Uterus (tissue), 4 donors: ENCODE measurements at places on chromosomes 6 and 20. TPM values are rescaled to one million over a fixed set of nuclear protein-coding genes. Genes with fewer than 3 reads are reported as not detected.

Gene DLK2
- 1.9 TPM for total RNA-seq

Gene SIRPG
- total RNA-seq: not detected

Gene EDN1
- 2.8 TPM for total RNA-seq

Gene CLDN20
- total RNA-seq: not detected

DNA sequence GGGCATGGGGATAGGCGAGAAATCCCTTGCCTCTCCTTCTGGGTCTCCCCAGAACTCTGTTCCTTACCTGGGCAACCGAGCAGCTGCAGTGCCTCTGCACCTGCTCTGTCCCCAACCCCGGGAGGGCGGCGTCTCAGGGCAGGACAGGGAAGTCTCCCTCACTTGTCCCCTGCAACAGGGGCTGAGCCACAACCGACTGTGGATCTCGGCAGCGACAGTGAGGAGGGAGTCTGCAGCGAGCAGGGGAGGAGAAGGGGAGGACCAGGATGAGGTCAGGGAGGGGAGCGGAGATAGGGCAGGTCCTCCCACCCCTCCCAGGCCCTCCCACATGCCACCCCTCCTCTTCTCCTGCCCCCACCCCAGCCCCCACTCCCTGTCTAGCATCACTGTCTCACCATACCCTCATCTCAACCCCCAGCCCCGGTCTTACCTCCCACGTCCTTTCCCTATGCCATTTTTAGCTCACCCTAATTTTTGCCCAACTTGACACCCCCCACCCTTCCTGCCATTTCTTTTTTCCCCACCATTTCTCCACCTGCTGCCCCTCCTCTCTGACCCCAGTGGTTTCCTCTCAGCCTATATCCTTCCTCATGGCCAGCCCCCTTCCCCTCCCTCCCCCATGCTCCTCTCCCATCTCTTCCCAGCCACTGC is at the start of gene TNXB:
Gene TNXB (minus strand): TSS at position 225 of the 651 bp plus-strand sequence. CDS start 11,140 bp downstream, outside the sequence.
- no peaks in the 10 kb centered on the region for H3K27me3 ChIP-seq
- peak; percentile 80 for DNase-seq
- peaks cover 37% of the 10 kb centered on the region for H3K4me1 ChIP-seq
- no peaks in the 10 kb centered on the region for H3K36me3 ChIP-seq

DNA sequence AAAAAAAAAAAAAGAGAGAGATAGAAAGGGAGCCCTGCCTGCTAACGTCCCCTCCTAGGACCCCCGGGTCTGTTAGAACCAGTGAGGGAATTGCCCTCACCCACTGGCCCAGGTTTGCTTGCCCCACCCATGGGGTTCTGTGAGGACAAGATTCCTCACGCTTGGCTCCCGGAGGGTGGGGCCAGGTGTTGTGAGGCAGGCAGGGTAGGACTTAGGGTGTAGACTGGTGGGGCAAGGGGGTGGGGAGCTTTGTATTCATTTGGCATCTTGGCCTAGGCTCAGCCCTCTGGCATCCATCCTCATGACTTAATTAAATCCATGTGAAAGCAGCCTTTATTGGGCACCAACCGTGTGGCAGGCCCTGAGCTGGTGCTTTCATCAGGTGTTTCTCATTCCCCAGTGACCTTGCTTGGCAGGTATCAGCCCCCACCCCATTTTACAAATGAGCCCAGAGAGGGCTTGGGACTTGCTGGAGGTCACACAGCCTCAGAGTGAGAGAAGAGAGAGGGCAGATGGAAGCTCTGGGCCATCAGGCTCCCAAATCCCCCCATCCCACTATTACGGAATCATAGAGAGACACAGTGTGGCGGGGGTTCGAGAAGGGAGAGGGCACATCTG is 19.0 kb downstream of the RAB44 start:
- H3K4me1 ChIP-seq: no peaks in the 10 kb centered on the region
- H3K27me3 ChIP-seq: no peaks in the 10 kb centered on the region
- H3K27ac ChIP-seq: no peak overlapping the region

GRCh38 chr6:158793432-158793831 is 25.7 kb downstream of the EZR start:
- H3K27ac ChIP-seq: no peak overlapping the region
- H3K4me3 ChIP-seq: no peak overlapping the region
- no peaks in the 10 kb centered on the region for H3K4me1 ChIP-seq
- no peaks in the 10 kb centered on the region for H3K36me3 ChIP-seq
- no peaks in the 10 kb centered on the region for H3K27me3 ChIP-seq

GRCh38 chr20:32333988-32334885 is 23.9 kb upstream of the ASXL1 start:
- H3K4me3 ChIP-seq: no peak overlapping the region
- H3K36me3 ChIP-seq: no peaks in the 10 kb centered on the region
- H3K27me3 ChIP-seq: no peaks in the 10 kb centered on the region
- H3K27ac ChIP-seq: peak overlapping the region; percentile 45
- no peaks in the 10 kb centered on the region for H3K4me1 ChIP-seq

GRCh38 chr6:127737009-127737486 is 160.1 kb downstream of the C6orf58 start:
- no peak overlapping the region for H3K4me3 ChIP-seq
- H3K4me1 ChIP-seq: no peaks in the 10 kb centered on the region
- H3K27me3 ChIP-seq: no peaks in the 10 kb centered on the region
- no peaks in the 10 kb centered on the region for H3K36me3 ChIP-seq
- no peak overlapping the region for H3K27ac ChIP-seq

GRCh38 chr6:319177-320131 is 27.2 kb downstream of the DUSP22 start:
- no peak overlapping the region for H3K27ac ChIP-seq
- no peaks in the 10 kb centered on the region for H3K4me1 ChIP-seq

DNA sequence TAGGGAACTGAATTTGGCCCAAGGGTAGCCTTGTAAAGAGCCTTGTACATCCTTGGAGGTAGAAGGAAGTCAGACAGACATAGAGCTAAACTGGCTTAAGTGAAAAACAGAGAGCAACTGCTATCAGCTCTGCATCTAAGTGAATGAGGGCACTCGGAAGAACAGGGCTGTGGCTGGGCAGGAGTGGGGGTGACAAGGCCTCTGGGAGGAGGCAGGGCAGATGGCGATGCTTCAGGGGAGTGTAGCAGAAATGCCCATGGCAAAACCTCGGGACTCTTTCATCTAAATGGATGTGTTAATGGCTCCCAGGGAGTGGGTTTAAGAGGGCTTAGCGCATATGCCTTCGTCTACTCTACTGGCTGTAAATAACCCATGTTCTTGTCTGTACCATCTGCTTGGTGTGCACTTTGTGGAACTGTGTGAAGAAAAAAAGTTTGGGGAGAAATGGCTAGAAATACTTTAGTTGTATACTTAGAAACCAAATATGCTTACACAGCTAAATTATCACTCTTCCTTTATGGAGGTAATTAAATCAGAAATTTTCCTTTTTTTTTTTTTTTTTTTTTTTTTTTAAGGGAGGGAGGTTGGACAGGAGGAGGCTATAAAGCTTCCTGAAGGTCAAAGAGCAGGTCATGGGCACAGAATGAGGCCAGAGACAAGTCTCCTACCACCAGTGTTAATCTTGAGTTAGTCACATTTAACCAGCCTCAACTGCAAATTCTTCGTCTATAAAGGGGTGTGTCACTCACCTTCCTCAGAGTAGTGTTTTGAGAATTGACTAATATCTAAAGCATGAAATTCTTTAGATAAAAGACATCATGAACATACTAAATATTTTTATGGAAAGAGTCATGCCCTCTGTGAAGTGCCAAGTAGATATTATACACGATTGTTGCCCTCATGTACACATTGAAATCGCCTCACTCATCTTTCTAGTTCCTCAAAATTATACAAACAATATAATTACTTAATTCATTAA is 60.9 kb downstream of the FYN start:
- no peak overlapping the region for H3K27ac ChIP-seq
- no peak overlapping the region for H3K4me3 ChIP-seq
- H3K36me3 ChIP-seq: no peaks in the 10 kb centered on the region
- no peak for DNase-seq
- H3K4me1 ChIP-seq: no peaks in the 10 kb centered on the region

GRCh38 chr6:45707176-45707575 is 308.5 kb downstream of the CLIC5 start:
- H3K27me3 ChIP-seq: no peaks in the 10 kb centered on the region
- H3K27ac ChIP-seq: no peak overlapping the region
- no peaks in the 10 kb centered on the region for H3K36me3 ChIP-seq
- DNase-seq: no peak
- no peak overlapping the region for H3K4me3 ChIP-seq
- H3K4me1 ChIP-seq: no peaks in the 10 kb centered on the region

GRCh38 chr6:161954077-161954476 is 680.2 kb upstream of the AGPAT4 start:
- H3K36me3 ChIP-seq: no peaks in the 10 kb centered on the region
- DNase-seq: no peak
- no peaks in the 10 kb centered on the region for H3K27me3 ChIP-seq

GRCh38 chr6:139114746-139115145 is 20.1 kb upstream of the HECA start:
- no peak for DNase-seq
- no peaks in the 10 kb centered on the region for H3K36me3 ChIP-seq
- no peak overlapping the region for H3K27ac ChIP-seq
- H3K4me1 ChIP-seq: peaks cover 4% of the 10 kb centered on the region

DNA sequence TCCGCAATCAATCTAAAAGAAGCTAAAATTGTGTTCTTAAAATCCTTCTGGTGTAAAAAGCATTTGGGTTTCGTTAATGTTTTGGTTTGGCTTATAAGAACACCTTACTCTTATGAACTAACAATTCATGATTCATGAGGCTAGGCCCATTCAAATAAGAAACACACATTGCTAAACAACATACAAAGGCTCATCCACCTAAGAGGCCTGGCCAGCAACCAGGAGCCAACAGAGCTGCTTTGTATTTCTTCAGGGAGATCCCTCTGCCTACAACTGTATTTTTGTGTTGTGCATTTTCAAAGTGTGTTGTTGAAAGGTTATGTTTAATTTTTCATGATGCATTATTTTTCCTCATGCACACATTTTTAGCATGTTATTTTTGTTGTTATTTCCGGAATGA is 98.6 kb downstream of the PTPRK start:
- H3K27me3 ChIP-seq: no peaks in the 10 kb centered on the region
- no peaks in the 10 kb centered on the region for H3K36me3 ChIP-seq
- no peak overlapping the region for H3K27ac ChIP-seq
- no peak overlapping the region for H3K4me3 ChIP-seq
- H3K4me1 ChIP-seq: no peaks in the 10 kb centered on the region
- no peak for DNase-seq

DNA sequence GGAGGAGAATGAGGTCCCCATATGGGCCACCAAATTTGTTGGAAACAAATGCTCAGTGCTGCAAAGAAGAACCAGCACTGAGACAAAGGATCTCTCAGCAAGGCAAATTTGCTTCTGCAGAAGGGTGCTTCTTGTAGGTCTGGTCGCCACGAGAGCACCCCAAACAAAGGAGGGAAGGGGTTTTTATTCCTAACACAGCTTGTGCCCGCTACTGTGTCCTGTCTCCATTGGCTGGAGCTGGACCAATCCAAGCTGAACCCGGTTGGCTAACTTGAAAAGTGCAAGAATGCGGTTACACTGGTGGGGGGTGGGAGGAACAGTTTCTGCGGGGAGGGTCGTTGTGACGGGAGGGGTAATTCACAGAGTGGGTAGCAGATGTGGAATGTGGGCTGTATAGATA is 54.1 kb upstream of the TULP1 start:
- no peak overlapping the region for H3K4me3 ChIP-seq
- no peak for DNase-seq
- H3K36me3 ChIP-seq: no peaks in the 10 kb centered on the region

GRCh38 chr6:148657048-148657447 is 89.8 kb upstream of the UST start:
- no peak overlapping the region for H3K27ac ChIP-seq
- no peaks in the 10 kb centered on the region for H3K27me3 ChIP-seq
- DNase-seq: no peak
- no peaks in the 10 kb centered on the region for H3K36me3 ChIP-seq
- no peak overlapping the region for H3K4me3 ChIP-seq

DNA sequence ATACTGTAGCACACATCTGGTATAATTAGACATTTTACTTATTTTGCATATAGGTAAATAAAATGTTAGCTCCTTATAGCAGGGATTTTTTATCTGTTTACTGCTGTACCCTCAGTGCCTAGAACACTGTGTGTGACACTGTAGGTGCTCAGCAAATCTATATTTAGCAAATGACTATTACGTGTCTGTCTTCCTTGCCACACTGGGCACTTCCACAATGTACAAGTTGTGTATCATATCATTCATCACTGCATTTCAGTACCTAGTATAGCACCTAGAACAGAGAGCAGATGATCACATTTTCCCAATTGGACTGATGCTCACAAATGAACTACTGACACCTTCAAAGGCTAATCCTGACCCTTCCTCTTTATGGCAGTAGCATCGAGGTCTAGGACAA is 115.6 kb downstream of the MYB start:
- H3K27me3 ChIP-seq: no peaks in the 10 kb centered on the region
- no peak overlapping the region for H3K4me3 ChIP-seq
- no peak overlapping the region for H3K27ac ChIP-seq
- no peaks in the 10 kb centered on the region for H3K36me3 ChIP-seq
- no peaks in the 10 kb centered on the region for H3K4me1 ChIP-seq
- no peak for DNase-seq

GRCh38 chr6:151001387-151002056 is 136.0 kb downstream of the MTHFD1L start:
- H3K4me3 ChIP-seq: no peak overlapping the region
- H3K4me1 ChIP-seq: no peaks in the 10 kb centered on the region
- no peaks in the 10 kb centered on the region for H3K36me3 ChIP-seq
- DNase-seq: no peak

DNA sequence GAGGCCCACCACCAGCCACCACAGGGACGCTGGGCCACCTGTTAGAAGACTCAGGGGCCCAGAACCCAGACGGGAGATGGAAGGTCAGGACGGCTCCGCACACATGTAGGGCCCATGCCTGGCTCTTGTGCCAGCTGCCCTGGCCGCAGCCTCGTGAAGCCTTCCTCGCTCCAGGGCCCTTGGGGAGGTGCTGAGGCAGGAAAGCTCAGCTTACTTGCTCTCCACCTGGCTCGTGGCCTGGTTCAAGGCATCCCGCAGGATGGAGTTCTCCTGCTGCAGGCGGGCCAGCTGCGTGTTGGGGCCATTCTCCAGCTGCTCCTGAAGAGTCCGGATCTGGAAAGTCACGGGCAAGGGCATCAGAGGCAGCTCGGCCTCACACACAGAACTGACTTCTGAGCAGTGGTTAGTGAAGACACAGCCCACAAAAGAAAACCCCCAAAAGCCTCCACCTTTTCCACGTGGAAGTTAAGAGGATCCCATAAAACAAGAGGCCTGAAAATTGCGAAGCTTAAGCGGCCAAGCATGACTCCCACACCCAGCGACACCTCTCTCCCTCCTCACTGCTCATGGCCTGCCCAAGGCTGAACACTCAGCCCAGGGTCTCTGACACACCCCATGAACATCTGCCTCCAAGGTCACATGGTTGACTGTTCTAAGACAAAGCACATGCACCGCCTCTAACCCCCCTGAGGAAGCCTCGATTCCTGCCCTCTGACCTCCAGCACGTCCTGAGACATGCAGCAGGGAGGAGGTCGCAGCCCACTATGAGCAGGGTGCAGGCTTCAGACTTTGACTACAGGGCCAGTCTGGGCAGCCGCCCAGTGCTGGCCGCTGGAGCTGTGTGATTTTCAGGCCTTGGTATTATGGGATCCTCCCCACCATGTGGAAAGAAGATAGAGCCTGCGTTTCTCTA is 46.5 kb downstream of the RRBP1 start:
- H3K36me3 ChIP-seq: no peaks in the 10 kb centered on the region
- H3K4me3 ChIP-seq: no peak overlapping the region
- H3K27me3 ChIP-seq: no peaks in the 10 kb centered on the region
- H3K27ac ChIP-seq: peak overlapping the region; percentile 77
